ENCODE measurements at places on chromosomes 6 and 20.

DNA sequence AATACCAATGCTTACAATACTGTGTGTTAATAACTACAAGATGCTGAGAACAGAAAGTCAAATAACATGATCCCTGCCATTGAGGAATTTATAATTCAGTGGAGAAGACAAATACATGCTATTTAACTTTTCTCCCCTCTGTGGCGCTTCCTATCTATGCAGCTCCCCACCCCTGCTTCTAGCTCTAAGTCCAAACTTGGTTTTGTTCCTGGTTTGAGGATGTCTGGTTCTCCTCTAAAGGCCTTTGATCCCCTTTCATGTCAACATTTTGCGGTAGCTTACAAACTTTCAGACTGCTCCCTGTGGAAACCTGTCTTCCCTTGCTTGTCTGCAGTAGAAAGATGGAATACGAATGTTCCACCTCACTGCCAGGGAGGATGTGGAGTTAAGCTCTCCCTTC lies 18.4 kb upstream of the REPS1 start:
- no peak for DNase-seq

GRCh38 chr6:56204134-56204533 lies 43.2 kb downstream of the COL21A1 start:
- no peak for DNase-seq

GRCh38 chr20:38211200-38212097 lies 46.4 kb upstream of the TGM2 start:
- no peak for DNase-seq

- DNase-seq = peak; percentile 25
Measured at GRCh38 chr20:53040693-53041589, 68.8 kb downstream of the TSHZ2 start.

GRCh38 chr20:18715564-18715963 lies 98.0 kb upstream of the SCP2D1 start:
- DNase-seq = no peak

DNA sequence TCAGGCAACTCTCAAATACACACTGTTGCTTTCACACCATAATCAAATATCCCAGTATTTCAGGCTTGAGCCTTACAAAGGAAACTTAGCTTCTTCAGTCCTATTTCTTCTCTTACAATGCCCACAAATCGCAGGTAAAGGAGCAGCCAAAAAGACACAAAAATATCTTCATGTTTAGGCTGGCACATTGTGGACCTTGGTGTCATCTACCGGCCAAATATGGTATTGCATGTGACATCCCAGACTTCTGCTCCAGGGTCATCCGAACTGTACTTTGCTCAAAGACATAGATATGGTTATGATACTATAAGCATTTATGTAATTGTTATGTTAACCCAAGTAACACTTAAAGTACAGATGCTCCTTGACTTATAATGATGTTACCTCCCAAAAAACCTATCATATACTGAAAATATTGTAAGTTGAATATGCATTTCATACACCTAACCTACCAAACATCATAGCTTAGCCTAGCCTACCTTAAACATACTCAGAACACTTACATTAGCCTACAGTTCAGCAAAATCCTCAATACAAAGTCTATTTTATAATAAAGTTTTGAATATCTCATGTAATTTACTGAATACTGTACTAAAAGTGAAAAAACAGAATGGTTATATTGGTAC lies 4.6 kb downstream of the OR2H2 start:
- DNase-seq = peak; percentile 56

DNA sequence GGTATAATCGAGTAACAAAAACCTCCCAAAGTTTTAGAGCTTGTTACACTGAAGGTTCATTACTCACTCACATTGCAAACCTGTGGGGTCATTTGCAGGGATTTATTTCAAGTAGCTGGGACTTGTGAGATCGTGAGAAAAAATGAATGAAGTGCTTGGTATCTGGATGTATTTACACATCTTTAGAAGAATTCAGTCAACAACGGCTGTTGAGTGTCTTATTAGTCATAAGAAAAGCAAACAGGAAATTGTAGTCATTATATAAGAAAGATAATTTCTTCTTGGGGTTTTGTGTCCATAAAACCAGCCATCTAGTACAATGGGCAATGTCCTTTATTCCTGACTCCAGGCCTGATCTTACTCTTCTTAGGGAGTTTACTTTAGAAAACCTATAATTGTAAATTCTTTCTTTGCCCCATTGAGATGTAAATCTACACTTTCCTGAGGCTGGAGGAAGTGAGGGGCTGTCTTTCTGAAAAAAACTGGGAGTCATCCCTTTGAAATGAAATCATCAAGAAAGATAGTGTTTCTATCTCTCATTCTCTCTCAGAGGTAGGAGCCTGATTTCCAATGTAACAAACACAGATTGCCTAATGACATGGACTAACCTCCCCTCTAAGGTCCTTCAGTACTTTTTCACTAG lies 202.5 kb upstream of the ASCC3 start:
- no peak for DNase-seq

DNA sequence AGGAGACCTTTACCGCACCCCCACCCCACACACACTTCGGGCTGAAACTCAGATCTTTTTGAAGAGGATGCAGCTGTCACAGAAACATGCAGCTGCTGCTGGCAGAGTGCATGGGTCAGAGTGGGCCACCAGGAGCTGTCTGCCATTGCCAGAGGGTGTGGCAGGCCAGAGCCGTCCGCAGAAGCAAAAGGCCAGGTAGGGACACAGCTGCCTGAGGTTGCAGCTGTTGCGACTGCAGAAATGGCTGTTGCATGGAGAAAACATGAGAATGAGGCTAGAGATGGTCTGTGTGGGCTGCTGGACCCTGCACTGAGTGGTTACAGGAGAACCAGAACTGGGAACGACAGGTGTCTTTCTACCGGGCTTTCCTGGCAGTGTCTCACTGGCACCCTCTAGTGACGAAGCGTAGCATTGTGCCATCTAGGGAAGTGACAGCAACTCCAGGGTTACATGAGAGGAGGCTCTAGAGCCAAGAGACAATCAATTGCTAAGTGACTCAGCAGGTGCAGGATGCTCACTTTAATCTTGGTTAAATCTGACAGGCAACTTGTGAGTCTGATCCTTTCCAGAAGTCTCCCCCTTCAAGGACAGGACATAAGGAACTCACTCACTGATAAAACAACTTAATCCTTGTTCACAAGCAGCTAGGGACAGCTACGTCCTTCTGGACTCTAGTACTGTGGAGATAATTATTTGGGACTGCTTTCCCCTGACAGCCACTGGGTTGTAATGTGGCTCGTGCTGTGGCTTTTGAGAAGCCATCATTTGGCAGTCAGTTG lies 29.1 kb upstream of the SERPINB9 start:
- DNase-seq = peak; percentile 92

DNA sequence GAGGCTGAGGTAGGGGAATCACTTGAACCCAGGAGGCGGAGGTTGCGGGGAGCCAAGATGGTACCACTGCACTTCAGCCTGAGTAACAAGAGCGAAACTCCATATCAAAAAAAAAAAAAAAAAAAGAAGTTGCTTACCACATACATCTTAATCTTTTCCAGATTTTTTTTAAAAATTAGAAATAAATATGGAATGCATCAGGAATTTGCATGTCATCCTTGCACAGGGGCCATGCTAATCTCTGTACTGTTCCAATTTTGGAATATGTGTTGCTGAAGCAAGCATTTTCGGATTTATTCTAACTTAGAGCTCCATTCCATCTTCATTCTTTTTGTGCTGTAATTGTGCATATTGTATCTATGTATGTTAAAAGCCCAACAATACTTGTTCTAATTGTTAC lies 62.5 kb downstream of the TRPC4AP start:
- no peak for DNase-seq

DNA sequence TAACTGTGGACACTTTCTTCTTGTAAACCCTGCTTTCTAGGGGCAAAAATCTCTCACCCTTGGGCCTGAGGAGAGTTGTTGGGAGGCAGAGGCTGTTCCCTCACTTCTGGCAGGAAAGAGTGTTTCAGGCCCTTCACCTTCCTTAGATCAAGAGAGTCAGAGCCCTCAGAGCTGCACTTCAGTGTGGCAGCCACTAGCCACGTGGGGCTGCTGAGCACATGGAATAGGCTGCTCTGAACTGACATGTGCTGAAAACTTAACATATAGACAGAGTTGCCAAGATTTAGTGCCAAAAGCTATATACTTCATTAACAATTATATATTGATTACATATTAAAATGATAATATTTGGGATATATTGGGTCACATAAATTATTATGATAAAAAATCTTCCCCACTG lies 4.4 kb upstream of the LMBRD1 start:
- no peak for DNase-seq
